ENCODE measurements at places on chromosomes 6 and 20.
A peak's percentile ranks its signal among the peaks of the same experiment; 100 is the strongest.

DNA sequence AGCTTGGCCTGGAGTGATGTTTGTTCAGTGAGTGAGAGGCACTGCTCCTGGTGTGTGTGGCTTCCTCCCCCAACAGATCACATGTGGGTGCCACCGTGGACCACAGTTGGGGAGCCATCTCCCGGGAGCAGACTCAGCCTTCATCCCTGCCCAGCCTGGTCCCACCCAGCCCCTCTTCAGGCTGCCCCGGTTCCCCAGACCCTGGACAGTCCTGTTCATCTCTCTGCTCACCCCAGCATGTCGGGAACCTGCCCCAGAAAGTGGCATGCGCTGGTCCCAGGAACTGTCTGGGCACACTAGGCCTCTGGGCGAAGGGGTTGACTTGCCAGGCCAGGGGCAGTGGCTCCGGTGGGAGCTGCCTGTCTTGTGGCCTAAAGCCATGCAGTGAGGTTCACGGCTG is 21.5 kb upstream of the PPP1R3G start:
- DNase-seq: no peak

DNA sequence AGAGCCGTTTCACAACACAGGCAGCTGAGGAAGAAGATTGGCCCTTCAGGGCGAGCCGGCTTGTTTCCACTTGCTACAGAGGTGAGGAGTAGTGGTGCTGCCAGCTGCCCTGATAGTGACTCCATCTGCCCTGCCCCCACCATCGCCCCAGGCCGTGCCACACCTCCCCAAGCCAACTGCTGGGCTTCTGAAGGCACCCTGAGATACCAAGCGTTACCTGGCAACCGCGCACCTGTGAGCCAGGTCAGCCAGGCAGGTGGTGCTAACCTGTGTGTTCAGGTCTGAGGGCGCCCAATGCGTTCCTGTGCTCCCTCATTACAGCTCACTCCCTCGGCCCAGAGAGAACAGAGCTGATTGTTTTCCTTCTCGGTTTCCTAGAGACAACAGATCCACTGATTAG is 299.1 kb upstream of the ID4 start:
- no peak for DNase-seq

GRCh38 chr6:158023597-158023939 is 41.9 kb downstream of the SYNJ2 start:
- no peak for DNase-seq

DNA sequence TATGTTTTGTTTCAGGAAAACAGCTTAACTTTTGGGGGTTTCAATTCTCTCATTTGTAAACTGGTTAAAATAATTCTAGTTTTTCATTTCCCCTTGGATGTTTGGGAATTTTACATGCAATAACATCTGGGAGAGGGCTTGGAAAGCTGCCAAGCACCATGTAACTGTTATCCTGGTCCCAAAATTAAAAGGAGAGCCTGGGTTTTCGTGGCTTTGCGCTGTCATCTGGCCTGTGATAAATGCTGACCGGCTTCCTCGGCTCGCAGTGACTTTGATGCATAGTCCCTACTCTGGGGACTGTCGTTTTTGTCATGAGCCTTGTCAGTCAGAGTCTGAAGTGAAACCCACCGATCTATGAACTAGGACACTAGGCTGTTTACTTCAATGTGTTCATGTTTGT is 12.2 kb downstream of the SLC35F1 start:
- DNase-seq: no peak

DNA sequence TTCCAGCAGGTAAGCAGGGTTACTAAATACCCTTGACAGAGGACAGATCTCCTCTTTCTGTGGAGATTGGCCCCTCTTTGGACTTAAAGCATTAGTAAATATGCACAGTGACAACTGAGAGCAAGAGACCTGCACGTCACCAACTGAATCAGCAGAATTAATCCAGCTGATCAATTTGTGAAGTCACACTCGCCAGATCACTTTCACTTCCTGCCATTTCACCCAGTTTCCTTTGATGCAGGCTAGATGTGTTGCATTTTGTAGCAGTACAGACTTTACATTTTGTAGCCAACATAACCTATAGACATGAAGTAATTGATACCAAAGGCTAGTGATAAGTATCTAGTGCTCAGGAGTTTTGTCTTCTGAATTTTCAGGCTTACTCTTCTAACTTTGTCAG is 11.9 kb downstream of the SYNE1 start:
- DNase-seq: no peak

- no peak for DNase-seq
Observed at GRCh38 chr6:154247119-154247861, 109.3 kb downstream of the IPCEF1 start.

DNA sequence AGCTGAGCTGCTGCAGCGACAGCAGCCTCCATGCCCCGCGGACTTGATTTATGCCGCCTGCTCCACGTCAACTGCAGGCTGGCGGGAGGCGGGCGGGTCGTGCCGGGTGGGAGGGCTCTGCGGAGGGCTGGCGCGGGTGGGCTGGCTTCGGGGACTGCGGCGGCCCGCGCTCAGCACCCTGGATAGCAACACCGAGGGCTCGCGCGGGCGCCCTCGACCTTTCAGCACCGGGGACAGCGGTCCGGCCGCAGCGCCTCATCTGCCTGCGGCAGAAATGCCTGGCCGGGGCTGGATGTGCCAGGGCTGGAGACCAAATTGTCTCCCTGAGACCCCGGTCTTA is 792 bp downstream of the SNAP25 start:
- DNase-seq: peak; percentile 62

- DNase-seq: no peak
Observed at GRCh38 chr6:158358450-158359077, 46.3 kb downstream of the TULP4 start.

- no peak for DNase-seq
Observed at GRCh38 chr20:23039136-23039875, 4.2 kb downstream of the SSTR4 start.

- DNase-seq: no peak
Observed at GRCh38 chr6:43037706-43038105, 15.9 kb downstream of the CUL7 start.

- DNase-seq: no peak
Observed at GRCh38 chr20:62651285-62652021, 9.2 kb downstream of the SLCO4A1 start.

- DNase-seq: no peak
Observed at GRCh38 chr20:59259946-59260345, 40.5 kb upstream of the EDN3 start.

GRCh38 chr20:22490287-22491193 is 93.8 kb downstream of the FOXA2 start:
- no peak for DNase-seq

DNA sequence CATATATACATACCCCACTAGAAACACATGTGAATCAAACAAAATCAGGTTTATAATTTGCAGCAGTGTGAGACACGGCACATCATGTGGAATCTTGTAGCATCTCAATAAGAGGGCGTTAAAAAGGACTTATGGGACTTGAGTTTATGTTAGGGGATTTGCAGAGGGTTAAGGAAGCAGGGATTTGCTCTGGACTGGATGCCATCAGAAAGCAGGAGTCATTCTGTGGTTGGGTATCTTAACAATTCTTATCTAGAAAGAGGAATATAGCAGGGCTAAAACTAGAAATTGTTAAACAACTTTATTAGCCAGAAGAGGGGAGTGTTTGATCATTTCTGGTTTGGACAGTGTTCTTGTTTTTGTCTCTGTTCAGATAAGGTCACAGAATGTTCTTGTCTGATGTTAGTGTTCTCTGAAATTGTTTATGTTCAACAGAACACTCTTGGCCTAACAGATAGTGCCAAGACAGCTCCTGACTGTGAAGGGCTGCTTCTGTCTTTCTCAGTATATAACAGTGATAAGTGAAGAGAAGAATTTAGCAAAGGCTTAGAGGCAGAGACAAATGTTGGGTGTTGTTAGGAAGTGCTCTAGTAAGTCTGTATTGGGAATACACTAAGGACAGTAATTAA is 39.2 kb downstream of the LIN28B start:
- DNase-seq: no peak

- DNase-seq: no peak
Observed at GRCh38 chr6:138923561-138923960, 64.5 kb downstream of the REPS1 start.

- DNase-seq: no peak
Observed at GRCh38 chr20:25300496-25301170, 52.7 kb downstream of the PYGB start.

DNA sequence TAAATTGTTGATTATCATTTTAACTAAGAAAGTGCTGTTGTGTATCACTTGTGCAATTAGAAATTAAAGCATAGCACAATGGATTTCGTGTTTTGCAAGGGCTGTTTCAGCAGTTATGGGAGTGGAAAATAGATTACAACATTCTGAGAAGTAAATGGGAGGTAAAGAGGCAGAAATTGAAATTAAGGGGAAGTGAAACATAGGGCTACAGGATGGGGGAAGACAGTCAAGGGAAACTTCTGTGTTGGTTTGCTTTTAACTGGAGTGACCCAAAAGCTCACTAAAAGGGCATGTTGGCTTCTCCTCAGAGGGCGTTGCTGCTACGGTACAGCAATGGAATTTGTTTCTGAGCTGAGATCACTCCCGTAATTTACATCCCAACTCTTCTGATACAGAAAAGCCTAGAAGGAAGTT is 147.5 kb downstream of the BCAS1 start:
- no peak for DNase-seq

DNA sequence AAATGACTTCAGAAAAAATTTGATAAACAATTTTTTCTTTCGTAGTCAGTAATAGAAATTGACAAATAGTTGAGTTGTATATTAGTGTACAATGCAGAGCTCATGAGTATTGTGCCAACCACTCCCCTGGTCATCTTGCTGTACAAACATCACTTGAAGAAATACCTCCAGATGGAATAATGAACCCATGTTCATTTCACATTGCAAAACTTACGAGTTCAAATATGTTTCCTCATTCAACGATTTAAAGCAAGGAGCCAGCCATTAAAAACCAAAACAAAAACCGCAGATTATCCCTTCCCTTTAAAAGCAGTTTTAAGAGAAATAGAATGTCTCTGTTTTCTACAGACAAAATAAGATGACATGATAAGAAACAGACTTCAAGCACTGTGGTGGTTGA is 62.5 kb downstream of the RALGAPA2 start:
- DNase-seq: no peak

DNA sequence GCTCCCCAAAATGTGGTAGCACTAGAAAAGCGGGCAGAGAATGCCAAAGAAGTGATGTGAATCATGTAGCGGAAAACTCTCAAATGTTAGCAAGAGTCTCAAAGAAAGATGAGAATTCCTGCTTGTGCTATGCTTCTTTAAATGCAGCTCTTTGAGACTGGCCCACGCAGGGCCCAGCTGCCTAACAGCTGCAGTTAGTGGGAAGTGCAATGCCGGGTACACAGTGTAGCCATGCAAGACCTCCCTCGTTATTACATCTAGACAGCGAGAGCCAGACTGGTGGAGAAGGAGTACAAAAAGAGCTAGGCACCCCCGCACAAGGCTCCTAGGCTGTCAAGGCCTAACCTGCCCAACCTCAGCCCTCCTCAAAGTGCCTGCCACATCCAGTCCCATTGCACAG is 201.7 kb upstream of the PRDM1 start:
- no peak for DNase-seq

GRCh38 chr6:134647861-134648260 is 302.0 kb downstream of the ALDH8A1 start:
- no peak for DNase-seq

GRCh38 chr20:17622851-17623508 is 53.1 kb downstream of the DSTN start:
- no peak for DNase-seq

- no peak for DNase-seq
Observed at GRCh38 chr6:89562093-89562973, 76.2 kb downstream of the LYRM2 start.

- no peak for DNase-seq
Observed at GRCh38 chr20:19427913-19428312, 215.5 kb downstream of the SLC24A3 start.

GRCh38 chr6:16741112-16742016 is 19.9 kb downstream of the ATXN1 start:
- DNase-seq: no peak
